Upper lobe of left lung (tissue), 6 donors: ENCODE measurements at places on chromosomes 3 and 15. TPM values are rescaled to one million over a fixed set of nuclear protein-coding genes. Genes with fewer than 3 reads are reported as not detected.

Gene LYZL4
- total RNA-seq: not detected

Gene CCDC9B
- 68.9 TPM for total RNA-seq

Gene BSN
- 1.0 TPM for total RNA-seq

Gene HRG
- not detected for total RNA-seq

Gene CCDC33
- 43.4 TPM for total RNA-seq

Gene LCTL
- total RNA-seq: not detected

Gene GOLGA6L10
- 1.1 TPM for total RNA-seq

Gene DNAH12
- total RNA-seq: 0.94 TPM

Gene ECE2
- not detected for total RNA-seq

Gene PAK6
- total RNA-seq: 23.4 TPM

Gene UBA7
- 118 TPM for total RNA-seq

Gene WDR93
- 7.2 TPM for total RNA-seq
